Neural crest cell (in vitro differentiated cells): ENCODE measurements at places on chromosomes 3 and 15.

- DNase-seq, result no peak
- H3K27me3 ChIP-seq, result no peaks in the 10 kb centered on the region
- no peaks in the 10 kb centered on the region for H3K36me3 ChIP-seq
- H3K4me3 ChIP-seq, result no peak overlapping the region
- H3K27ac ChIP-seq, result no peak overlapping the region
Measured at GRCh38 chr15:43913026-43913780, 86.4 kb downstream of the WDR76 start.

GRCh38 chr3:159219231-159219630, 417.4 kb downstream of the MFSD1 start:
- no peak overlapping the region for H3K4me3 ChIP-seq
- no peaks in the 10 kb centered on the region for H3K36me3 ChIP-seq
- H3K27me3 ChIP-seq, result peaks cover 18% of the 10 kb centered on the region

GRCh38 chr3:70979983-70980645, 603.4 kb downstream of the FOXP1 start:
- no peak overlapping the region for H3K4me3 ChIP-seq
- peaks cover 41% of the 10 kb centered on the region for H3K4me1 ChIP-seq
- H3K36me3 ChIP-seq, result peaks cover 17% of the 10 kb centered on the region
- H3K27ac ChIP-seq, result no peak overlapping the region
- DNase-seq, result no peak
- H3K27me3 ChIP-seq, result no peaks in the 10 kb centered on the region

GRCh38 chr15:75335705-75336355, at the start of gene COMMD4:
TSS of gene COMMD4 (plus strand) at chr15:75336063. CDS start at chr15:75336090, 27 bp downstream.
- H3K27ac ChIP-seq, result peak within 1 kb of the TSS; percentile 99
- H3K36me3 ChIP-seq, result no peaks in the 10 kb centered on the region
- peak within 1 kb of the TSS; percentile 100 for H3K4me3 ChIP-seq
- H3K27me3 ChIP-seq, result peaks cover 5% of the 10 kb centered on the region

GRCh38 chr3:191809326-191809949, 348.5 kb downstream of the PYDC2 start:
- H3K36me3 ChIP-seq, result peaks cover 9% of the 10 kb centered on the region
- no peak for DNase-seq
- H3K4me3 ChIP-seq, result no peak overlapping the region
- H3K27ac ChIP-seq, result no peak overlapping the region
- no peaks in the 10 kb centered on the region for H3K27me3 ChIP-seq

GRCh38 chr3:48042071-48042760, 26.0 kb upstream of the MAP4 start:
- H3K4me1 ChIP-seq, result peaks cover 36% of the 10 kb centered on the region
- peak overlapping the region; percentile 78 for H3K27ac ChIP-seq
- H3K4me3 ChIP-seq, result no peak overlapping the region
- peaks cover 2% of the 10 kb centered on the region for H3K36me3 ChIP-seq
- no peaks in the 10 kb centered on the region for H3K27me3 ChIP-seq

GRCh38 chr3:194485468-194485880, 1.3 kb downstream of the ATP13A3 start:
- no peak for DNase-seq
- no peaks in the 10 kb centered on the region for H3K27me3 ChIP-seq

- H3K4me1 ChIP-seq, result no peaks in the 10 kb centered on the region
- no peaks in the 10 kb centered on the region for H3K36me3 ChIP-seq
- DNase-seq, result peak; percentile 3
- H3K4me3 ChIP-seq, result no peak overlapping the region
- no peak overlapping the region for H3K27ac ChIP-seq
Measured at GRCh38 chr3:17258823-17259436, 374.2 kb downstream of the PLCL2 start.

DNA sequence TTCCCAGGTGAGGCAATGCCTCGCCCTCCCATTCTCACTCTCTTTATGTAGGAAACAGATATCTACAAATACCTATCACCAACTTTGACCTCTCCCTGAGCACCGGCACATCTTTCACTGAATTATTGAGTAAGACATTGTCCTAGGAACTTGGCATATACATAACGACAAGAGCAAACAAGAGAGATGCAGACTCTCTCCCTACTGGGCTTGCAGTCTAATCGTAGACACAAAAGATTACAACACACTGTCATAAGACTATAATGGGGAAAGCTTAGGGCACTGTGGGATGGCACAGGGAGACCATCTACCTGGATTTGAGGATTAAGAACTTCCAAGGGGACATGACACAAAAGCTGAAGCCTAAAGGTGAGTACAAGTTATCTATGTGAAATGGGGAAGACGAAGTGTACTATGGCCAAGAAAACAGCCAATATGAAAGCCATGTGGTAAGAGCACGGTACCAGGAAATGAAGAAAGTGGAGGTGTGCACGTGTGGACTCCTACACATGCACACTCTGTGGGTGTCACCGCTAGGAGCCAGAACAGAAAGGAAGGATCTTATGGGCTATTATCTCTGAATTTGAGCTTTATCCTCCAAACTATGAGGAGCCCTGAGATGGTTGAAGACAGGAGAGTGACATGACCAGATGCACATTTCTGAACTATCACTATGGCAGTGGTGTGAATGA, 218.8 kb upstream of the STRIT1 start:
- no peaks in the 10 kb centered on the region for H3K27me3 ChIP-seq
- no peak for DNase-seq
- H3K36me3 ChIP-seq, result peaks cover 26% of the 10 kb centered on the region
- no peak overlapping the region for H3K27ac ChIP-seq

- H3K4me1 ChIP-seq, result no peaks in the 10 kb centered on the region
- no peaks in the 10 kb centered on the region for H3K36me3 ChIP-seq
- DNase-seq, result no peak
- no peak overlapping the region for H3K27ac ChIP-seq
Measured at GRCh38 chr15:99764522-99764921, 31.3 kb upstream of the LYSMD4 start.

- no peak overlapping the region for H3K4me3 ChIP-seq
- no peaks in the 10 kb centered on the region for H3K4me1 ChIP-seq
- no peak for DNase-seq
Measured at GRCh38 chr3:18499301-18499700, 74.2 kb upstream of the SATB1 start.

DNA sequence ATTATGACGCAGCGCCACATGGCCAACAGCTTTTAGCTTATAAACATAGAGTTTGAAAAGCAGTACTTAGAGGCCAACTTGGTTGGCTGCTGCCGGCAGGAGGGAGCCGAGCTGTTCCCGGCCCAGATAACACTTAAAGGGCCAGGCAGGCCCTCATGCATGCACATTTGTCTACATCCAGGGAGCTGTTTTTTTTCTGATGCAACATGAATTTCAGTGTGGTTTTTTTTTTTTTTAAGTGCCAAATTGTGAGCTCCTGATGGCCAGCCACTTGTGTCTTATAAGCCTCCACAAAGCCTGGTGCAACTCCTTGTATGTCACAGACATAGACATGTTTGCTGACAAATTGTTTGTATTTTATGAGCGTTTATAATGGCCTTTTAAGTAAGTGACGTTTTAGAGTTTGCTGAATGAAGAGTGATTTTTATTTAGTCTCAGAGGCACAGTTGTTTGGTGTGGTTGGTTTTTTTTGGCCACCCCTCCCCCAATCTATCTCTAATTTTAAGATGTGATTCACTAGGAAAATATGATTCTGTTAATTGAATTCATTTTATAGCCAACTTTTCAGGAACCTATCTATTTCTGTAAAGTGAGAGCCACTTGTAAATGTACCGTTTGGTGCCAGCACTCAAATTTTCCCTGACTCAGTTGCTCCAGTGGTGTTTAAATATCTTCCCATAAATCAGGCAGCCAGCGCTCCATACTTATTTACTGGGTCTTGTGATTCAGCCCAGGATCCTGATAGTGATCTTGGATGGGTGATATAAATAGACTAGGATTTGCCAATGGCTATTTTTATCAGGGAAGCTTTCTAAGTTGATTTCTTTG, 134.3 kb downstream of the VGLL4 start:
- H3K27me3 ChIP-seq, result no peaks in the 10 kb centered on the region
- H3K36me3 ChIP-seq, result peaks cover 10% of the 10 kb centered on the region
- peak overlapping the region; percentile 83 for H3K4me3 ChIP-seq
- H3K27ac ChIP-seq, result peak overlapping the region; percentile 98

GRCh38 chr15:83656943-83657528, 3.1 kb downstream of the ADAMTSL3 start:
- no peak for DNase-seq
- peaks cover 73% of the 10 kb centered on the region for H3K27me3 ChIP-seq
- no peak overlapping the region for H3K27ac ChIP-seq

- H3K36me3 ChIP-seq, result no peaks in the 10 kb centered on the region
- H3K4me1 ChIP-seq, result no peaks in the 10 kb centered on the region
- no peak for DNase-seq
- H3K27ac ChIP-seq, result no peak overlapping the region
- H3K27me3 ChIP-seq, result no peaks in the 10 kb centered on the region
Measured at GRCh38 chr15:73608475-73608874, 24.7 kb downstream of the NPTN start.

DNA sequence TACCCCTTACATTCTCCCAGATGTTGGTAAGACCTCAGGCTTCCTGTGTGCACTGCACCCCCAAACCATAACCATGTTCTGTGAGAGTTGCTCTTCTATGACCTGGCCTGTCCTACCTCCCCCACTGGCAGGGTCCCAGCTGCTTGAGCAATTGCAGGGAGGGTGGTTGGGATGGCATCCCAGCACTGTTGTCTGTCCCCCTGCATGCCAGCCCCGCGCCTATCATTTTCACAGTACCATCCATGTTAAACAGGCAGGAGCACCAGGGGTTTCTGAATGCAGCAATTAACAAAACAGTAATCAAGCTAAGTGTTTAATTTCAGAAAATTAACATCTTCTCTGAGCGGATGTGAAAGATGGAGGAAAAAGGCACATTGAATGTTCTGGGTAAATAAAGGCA, 345.5 kb downstream of the EPHB1 start:
- no peaks in the 10 kb centered on the region for H3K36me3 ChIP-seq
- H3K27ac ChIP-seq, result no peak overlapping the region
- DNase-seq, result no peak
- H3K4me1 ChIP-seq, result peaks cover 14% of the 10 kb centered on the region
- H3K4me3 ChIP-seq, result no peak overlapping the region
- H3K27me3 ChIP-seq, result no peaks in the 10 kb centered on the region

DNA sequence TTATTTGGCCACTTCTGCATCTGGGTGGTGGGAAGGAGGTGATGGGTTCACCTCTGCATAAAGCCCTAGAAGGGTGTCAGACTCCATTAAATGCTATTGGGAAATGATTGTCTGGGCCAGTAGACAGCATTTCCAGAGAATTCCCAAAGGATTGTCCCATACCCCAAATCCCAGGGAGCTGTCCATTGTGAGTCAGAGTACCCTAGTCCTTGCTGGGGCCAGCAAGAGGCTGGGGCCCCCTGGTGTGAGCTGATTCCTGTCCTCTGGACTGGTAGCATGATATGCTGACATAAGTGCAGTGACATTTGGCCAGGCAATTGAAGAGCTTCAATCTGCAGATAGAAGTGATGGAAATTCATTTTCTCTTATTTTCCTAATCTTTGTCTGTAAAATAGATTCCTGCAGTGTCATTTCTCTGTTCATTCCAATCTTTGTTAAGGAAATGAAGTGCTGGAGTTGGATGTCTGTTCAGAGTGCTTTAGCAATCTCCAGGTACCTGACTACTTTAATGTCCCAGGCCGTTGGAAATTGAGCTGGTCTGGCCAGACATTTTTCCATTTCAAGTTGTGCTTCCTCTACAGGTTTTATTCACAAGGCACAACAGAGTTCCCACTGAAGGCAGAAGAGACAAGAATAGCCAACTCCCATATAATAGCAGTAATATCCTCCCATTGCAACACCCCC, 91.2 kb downstream of the RPLP1 start:
- no peaks in the 10 kb centered on the region for H3K36me3 ChIP-seq
- H3K4me1 ChIP-seq, result no peaks in the 10 kb centered on the region
- no peak overlapping the region for H3K4me3 ChIP-seq
- no peak for DNase-seq
- H3K27me3 ChIP-seq, result peaks cover 5% of the 10 kb centered on the region
- no peak overlapping the region for H3K27ac ChIP-seq

DNA sequence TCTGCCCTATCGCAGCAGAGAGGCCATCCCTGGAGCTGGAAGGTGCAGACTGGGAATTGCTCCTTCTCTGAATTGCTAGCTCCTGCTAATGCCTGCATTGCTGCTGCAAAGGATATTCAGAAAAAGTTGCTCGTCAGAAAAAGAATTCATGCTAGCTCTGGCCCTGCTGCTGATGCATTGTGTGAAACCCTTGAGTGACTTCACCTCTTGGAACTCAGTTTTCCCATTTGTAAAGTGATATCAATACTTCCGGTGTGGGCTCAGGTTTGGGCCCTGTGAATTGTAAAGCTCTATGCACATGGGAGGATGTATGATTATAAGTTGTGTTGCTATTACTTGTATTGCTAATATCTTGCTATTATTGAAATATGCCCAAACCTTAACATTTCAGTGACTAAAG, 11.4 kb downstream of the SQOR start:
- H3K27ac ChIP-seq, result no peak overlapping the region
- no peaks in the 10 kb centered on the region for H3K36me3 ChIP-seq
- peaks cover 19% of the 10 kb centered on the region for H3K27me3 ChIP-seq

GRCh38 chr15:64246364-64247189, 83.8 kb upstream of the PPIB start:
- H3K4me3 ChIP-seq, result no peak overlapping the region
- DNase-seq, result no peak
- H3K4me1 ChIP-seq, result peaks cover 16% of the 10 kb centered on the region
- H3K36me3 ChIP-seq, result peaks cover 4% of the 10 kb centered on the region
- H3K27me3 ChIP-seq, result no peaks in the 10 kb centered on the region

GRCh38 chr3:144708437-144708836, 736.8 kb downstream of the DIPK2A start:
- H3K27me3 ChIP-seq, result no peaks in the 10 kb centered on the region
- H3K4me1 ChIP-seq, result no peaks in the 10 kb centered on the region
- H3K27ac ChIP-seq, result no peak overlapping the region
- H3K36me3 ChIP-seq, result no peaks in the 10 kb centered on the region

DNA sequence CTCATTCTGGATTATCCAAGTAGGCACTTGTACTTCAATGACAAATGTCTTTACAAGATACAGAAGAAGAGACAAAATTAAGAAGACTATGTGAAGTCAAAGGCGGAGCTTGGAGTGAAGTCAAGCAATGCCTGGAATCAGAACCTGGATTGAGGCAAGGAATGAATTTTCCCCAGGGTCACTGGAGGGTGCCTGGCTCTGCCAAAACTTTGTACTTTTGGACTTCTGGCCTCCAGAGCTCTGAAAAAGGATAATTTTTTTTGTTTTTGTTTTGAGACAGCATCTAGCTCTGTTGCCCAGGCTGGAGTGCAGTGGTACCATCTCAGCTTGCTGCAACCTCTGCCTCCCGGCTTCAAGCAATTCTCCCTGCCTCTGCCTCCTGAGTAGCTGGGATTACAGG, 119.3 kb upstream of the AGBL1 start:
- no peaks in the 10 kb centered on the region for H3K36me3 ChIP-seq
- no peak overlapping the region for H3K27ac ChIP-seq
- H3K27me3 ChIP-seq, result peaks cover 2% of the 10 kb centered on the region

GRCh38 chr3:138890555-138891187, 55.9 kb upstream of the PIK3CB start:
- no peaks in the 10 kb centered on the region for H3K27me3 ChIP-seq
- H3K4me1 ChIP-seq, result no peaks in the 10 kb centered on the region
- no peak for DNase-seq
- H3K4me3 ChIP-seq, result no peak overlapping the region
- H3K36me3 ChIP-seq, result no peaks in the 10 kb centered on the region
- no peak overlapping the region for H3K27ac ChIP-seq
